ENCODE measurements at places on chromosomes 11 and 22.

- DNase-seq, result peak; percentile 21
Measured at GRCh38 chr22:20080776-20081654, 974 bp downstream of the DGCR8 start.

GRCh38 chr11:69721745-69722144 lies 17.9 kb upstream of the FGF19 start:
- DNase-seq, result no peak

DNA sequence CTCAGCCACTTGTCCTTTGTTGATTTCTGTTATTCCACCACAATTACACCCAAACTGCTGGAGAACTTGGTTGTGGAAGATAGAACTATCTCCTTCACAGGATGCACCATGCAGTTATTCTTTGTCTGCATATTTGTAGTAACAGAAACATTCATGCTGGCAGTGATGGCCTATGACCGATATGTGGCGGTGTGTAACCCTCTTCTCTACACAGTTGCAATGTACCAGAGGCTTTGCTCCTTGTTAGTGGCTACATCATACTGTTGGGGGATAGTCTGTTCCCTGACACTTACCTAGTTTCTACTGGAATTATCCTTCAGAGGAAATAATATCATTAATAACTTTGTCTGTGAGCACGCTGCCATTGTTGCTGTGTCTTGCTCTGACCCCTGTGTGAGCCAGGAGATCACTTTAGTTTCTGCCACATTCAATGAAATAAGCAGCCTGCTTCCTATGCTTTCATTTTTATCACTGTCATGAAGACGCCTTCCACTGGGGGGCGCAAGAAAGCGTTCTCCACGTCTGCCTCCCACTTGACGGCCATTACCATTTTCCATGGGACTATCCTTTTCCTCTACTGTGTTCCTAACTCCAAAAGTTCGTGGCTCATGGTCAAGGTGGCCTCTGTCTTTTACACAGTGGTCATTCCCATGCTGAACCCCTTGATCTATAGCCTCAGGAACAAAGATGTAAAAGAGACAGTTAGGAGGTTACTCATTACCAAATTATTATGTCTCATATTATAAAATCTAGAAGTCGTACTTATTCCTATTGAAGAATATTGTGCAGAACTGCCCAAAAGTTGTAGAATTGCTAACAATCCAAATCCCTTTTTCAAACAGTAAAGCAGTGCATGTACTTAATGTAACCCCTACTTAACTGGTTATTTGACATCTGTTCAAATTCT lies 53.2 kb downstream of the OR4C6 start:
- DNase-seq, result no peak

DNA sequence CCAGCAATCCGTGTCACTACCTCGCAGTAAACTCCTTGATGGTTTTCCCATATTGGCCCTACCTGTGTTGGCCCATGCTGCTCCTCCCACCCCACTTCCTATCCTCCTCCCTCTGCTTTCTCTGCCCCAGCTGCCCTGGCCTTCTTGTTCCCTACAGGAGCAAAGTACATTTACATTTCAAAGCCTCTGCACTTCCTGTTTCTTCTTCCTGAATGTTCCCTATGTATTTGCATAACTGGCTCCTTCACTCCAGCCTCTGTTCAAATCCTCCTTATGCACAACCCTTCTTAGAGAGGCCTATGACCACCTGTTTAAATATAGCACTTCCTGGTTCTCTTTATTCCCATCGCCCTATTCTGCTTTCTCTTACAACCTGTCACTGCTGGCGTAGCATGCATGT lies 62.2 kb downstream of the PARVA start:
- no peak for DNase-seq

- DNase-seq, result no peak
Measured at GRCh38 chr11:134394311-134394710, 17.7 kb downstream of the B3GAT1 start.

DNA sequence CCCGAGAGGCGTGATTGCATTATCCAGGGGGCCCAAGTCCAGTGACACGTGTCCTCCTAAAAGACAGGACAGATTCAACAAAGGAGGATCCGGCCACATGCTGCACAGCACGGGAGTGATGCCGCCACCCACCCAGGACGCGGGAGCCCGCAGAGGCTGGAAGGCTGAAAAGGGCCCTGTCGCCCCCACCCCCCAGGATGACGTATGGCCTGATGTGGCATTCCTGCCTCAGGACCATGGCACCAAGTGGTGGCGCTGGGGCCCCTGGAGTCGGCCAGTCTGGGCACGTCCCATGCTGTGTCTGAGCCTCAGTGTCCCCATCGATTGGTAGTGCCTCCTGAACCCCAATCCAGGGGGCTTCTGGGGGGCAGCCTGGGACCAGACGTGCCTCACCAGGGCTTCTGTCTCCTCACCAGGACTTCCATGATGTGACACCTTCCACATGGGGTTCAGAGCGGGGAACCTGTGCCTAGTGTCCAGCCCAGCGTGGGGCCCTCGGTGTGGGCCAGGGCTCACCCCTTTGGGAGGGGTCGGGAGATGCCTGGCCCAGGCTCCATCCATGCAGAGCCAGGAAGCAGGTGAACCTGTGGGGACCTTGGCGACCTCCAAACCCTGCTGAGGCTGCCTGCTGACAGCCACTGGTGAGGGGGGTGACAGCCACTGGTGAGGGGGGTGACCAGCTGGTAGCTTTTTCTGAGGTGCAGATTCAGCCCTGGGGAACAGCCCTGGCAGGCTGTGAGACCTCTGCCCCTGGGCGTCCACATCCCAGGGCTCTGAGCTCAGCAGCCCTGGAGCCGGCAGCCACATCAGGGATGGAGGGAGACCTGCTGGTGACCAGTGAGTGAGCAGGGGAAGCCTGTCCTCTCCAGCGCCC lies 75.3 kb downstream of the KCNQ1 start:
- DNase-seq, result no peak

DNA sequence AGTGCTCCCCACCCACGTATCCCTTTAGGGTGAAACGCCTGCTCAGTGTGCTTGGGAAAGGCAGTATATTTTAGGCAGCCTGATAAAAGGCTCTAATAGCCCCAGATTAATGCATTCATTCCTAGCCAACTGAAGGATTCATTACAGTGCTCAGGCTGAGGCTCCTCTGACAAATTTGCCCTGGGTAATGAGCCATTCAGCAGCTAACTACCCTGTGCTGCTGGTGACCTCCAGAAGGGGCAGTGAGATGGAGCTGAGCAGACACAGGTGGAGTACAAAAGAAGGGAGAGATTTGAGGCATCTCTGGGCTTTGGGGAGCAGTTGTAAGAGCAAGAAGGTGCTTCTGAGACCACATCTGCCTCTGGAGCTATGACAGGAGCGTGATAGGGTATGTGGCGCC lies 817.0 kb downstream of the NTM start:
- no peak for DNase-seq

DNA sequence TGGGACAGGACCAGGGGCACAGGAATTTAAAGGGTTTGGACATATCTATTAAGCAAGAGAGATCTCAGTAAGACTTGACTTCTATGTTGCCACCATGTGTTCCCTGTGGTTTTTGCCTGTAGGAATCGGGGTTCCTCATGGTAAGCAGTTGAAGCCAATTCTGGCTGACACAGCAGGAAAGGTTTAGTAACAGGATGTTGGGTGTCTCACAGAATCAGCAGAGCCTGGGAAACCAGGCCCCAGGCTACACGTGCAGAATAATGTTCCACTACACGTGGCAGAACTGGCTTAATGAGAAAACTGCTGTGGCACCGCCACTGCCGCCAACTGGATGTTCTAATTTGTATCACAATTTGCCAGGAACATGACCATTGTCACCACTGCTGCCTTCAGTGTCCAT lies 264.6 kb upstream of the PLET1 start:
- DNase-seq, result no peak

- no peak for DNase-seq
Measured at GRCh38 chr22:17446698-17447097, 77.4 kb downstream of the CECR2 start.

DNA sequence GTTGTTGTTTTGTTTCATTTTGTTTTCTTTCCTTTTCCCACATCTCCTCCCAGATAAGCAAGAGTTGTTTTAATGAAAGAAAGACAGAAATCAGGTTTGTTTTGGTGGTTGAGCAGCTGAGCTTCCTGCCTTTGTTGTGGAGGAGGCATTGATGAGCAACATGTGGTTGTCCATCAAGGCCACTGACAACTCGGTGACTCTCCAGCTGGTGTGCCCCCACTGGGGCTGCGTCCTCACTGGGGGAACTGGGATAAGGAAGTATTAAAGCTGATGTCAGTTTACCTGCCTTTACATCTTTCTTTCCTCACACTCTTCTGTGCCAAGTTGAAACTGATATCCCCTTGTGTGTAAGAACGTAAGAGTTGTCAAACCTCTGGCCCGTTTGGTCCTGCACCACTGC lies 5.9 kb downstream of the VPS26B start:
- DNase-seq, result no peak

DNA sequence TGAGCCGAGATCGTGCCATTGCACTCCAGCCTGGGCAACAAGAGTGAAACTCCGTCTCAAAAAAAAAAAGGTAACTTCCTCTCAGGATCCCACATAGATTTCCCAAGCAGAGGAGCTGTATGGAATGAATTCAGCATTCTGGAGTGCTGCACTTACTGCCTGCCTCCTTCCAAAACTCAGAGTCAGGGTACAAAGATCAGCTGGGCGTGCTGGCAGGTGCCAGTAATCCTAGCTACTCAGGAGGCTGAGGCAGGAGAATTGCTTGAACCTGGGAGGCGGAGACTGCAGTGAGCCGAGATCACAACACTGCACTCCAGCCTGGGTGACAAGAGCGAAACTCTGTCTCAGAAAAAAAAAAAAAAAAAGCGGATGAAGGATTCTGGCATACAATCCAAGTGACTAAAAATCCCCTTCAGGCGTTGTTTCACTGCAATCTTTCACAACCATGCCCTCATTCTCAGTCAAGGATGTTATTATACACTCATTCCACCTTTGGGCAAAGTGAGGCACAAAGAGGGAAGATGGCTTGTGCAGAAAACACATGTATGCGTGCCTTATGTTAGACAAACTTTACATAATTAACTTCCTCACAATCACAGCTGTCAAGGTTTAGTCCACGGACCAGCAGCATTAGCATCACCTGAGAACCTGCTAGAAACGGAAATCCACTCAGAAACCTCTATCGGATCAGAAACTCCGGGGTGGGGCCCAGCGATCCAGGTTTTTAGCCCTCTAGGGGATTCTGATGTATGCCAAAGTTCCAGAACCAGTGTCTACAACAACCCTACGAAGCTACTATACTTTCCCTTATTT lies 1.1 kb upstream of the NOL12 start:
- DNase-seq, result no peak

Data from activated CD4-positive, alpha-beta T cell treated with anti-CD3 and anti-CD28 coated beads, Interleukin-2, Interleukin-4, amounts not matched to agents 100 ng/mL and 50 ng/mL, durations not matched to agents 16 hours and 8 hours (primary cell).